Esophagus squamous epithelium (tissue), 5 donors: ENCODE measurements at places on chromosomes 6 and 20.

GRCh38 chr6:142700032-142700431 is 244.9 kb downstream of the HIVEP2 start:
- DNase-seq = no peak

DNA sequence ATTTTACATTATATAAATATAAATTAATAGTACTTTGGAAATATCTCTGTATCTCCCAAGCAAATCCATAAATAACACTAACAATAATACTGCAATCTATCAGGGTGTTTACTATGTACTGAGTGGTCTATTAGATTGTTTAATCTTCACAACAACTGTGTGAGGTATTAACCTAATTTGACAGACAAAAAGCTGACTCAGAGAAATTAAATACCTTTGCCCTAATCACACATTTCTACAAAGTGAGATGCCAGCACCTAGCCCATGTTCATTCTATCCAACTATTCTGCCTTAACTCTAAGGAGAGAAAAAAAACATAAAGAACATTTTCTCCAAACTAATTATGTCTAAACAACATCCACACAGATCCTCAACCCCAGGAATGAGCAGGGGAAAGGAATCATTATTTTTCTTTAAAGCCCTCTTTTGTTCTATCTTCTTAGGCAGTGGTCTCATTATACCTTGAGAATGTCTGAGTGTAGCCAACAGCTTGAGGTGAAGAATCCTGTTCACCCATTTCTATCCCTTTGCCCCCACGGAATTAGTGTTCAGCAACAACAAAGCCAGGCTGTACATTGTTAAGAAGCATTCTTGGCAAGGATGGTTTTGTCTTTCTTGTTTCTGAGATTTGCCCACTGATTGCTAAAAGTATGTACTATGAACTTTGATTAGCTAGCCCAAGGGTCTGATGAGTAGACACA is 42.7 kb downstream of the PRL start:
- DNase-seq = no peak

DNA sequence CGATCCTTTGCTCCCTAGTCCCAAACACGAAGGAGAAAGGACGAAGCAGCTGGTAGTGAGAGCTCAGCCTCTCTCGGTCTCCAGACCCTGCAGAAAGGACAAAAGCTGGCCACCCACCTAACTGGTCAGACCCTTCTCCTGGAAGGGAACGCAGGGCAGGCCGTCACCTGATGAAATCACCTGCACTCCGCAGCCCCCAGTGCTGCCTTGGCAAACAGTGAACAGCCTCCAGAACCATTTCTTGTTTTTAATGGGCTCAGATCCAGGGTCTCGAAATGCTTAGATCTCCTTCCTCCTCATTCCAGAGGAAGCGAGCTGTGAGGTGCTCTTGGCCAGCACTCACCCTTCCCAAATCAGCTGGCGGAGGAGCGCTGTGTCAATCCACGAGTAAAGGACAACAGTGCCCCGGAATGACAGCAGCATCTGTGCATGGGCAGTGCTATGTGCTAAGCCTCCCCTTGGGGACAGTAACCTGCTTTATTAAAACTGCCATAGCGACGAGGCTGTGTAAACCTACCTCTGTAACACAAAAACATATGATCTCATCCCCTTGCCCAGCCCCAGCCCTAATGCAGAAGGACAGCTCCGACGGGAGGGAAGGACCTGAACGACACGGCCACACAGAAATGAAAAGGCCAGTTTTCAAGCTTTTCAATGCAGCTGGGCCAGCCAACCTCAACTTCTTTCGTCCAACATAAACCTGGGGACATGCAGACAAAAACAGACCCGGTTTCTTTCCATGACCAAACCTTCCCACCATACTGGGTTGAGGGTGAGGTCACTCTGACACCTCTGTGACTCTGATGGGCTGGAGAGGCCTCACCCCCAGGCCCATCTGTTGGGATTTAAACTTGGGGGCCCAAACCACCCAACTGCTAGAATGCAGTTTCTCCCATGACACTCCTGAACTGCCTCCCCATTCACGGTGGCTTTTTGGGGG is 43.3 kb downstream of the SULF2 start:
- no peak for DNase-seq

DNA sequence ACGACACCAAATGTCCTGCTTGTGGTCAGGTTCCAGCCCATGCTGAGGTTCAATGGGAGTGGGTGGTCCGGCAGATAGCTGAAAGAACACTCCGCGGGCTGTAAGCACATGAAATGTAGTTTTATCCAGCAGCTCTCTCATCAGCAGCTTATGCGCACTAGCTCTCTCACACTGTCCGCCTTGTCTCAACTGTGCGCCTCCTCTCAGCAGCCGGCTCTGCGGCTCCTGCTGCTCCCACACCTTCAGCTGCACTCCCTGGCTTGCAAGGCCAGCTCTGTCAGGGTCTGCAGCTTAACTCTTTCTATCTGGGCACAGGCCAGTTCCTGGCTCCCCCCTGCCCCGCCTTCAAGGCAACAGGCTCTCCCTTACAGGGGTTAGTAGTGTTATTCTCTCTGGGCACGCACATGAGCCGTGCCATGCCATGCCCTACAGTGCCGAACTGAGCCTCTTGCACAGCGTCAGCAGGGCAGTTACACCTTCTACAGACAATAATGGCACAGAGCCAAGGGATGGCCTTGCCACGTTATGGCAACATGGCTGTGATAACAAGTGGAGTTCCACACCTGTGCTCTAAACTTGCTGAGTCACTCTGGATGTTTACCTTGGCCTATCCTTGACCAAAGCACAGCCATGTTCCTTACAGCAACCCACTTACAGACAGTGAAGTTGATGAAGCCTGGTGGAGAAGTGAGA is 84.0 kb upstream of the LRFN2 start:
- DNase-seq = no peak

DNA sequence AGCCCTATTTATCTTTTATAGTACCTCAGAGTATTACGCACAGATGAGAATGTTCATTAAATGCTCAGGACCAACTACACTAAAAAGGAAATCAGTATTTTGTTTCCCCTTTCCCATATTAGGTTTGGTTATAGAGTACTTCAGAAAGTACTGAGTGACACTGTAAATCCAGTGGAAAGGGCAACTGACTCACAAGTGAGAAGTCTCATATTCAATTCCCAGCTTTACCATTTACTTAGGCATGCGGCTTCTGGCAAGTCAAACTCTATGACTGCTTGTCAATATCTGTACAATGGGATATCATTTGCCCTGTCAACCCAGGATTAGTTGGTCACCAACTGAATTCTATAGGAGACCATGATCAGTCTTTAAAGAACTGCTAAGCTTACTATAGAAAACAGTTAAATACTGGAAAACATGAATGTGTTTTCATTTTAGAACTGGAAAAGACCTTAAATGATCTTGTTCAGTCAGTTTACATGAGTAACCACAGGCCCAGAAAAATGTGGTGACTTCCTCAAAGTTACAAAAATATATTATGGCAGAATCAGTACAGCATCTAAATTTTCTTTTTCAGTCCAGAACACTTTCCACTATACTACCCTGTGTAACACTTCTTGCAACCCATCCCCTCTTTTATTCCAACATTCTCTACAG is 3.6 kb downstream of the MAP3K7 start:
- DNase-seq = no peak

DNA sequence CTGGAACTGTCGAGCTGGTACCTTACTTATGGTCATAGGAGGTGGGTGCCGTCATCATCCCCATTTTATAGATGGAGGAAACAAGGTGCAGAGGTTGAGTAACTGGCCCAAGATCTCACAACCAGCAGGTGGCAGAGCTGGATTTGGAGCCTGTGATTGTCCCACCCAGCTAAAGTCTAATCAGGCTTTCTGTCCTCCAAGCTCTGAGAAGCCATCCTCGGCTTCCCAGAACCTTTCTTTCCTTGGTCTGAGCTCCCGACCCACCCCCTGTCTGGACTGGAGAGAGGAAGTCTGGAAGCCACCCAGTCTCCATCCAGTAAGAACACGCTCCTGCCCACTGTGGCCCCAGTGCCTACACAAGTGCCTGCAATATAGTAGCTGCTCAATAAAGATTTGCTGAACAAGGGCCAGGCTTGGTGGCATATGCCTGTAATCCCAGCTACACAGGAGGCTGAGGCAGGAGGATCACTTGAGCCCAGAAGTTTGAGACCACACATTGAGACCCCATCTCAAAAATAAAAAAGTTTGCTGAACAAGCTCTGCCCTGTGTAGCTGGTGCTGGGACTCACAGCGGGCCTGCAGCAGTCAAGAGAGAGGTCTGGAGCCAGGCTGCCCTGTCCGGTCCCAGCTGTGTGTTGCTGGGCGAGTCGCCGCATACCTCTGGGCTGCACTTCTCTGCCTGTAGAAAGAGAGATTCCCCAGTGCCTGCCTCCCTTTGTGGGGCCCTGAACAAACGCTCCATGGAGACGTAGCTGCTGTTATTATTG is 32.5 kb upstream of the DLGAP4 start:
- DNase-seq = no peak
